Pancreas (tissue), 10 donors: ENCODE measurements at places on chromosomes 11 and 22.

DNA sequence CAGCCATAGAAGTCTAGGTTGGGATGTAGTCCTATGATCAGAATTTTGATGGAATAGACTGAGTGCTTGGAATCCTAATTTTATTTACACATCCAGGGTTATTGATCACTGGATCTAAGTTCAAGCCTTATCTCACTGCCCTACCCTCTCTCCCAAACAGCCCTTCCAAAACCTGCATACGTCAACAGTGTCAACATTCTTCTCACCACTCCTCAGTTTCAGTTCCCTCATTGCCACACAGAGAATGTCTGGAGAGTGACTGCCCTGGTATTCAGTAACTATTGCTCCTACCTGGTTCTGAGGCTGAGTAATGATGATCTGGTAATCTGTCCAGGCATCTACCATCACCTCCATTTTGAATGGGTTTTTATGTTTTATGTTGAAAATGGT lies 60.0 kb downstream of the GLYATL1 start:
- no peak for DNase-seq

GRCh38 chr11:118929501-118930093 lies 3.9 kb upstream of the BCL9L start:
- DNase-seq = peak; percentile 91

- DNase-seq = peak; percentile 63
These were observed 11.3 kb downstream of the ATG2A start for GRCh38 chr11:64905516-64906313.

DNA sequence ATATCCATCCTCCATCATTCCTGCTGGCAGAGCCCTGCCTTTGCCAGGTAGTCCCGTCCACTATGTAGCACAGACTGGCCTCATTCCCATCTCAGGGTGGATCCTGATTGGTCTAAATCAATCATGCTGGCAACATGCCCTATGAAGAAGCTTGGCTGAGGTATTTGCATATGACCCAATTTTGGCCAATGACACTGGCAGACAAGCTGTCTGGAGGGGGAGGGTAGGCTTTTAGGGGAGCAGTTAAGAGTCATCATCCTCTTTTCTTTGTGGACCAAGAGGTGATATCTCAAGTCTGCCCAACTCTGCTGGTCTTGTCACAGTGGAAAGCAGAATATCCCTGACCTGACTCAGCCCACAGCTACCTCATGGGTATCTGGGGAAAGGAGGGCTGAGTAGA lies 5.1 kb downstream of the CCDC89 start:
- no peak for DNase-seq

- DNase-seq = no peak
These were observed 73.6 kb downstream of the DSCAML1 start for GRCh38 chr11:117723277-117724024.

DNA sequence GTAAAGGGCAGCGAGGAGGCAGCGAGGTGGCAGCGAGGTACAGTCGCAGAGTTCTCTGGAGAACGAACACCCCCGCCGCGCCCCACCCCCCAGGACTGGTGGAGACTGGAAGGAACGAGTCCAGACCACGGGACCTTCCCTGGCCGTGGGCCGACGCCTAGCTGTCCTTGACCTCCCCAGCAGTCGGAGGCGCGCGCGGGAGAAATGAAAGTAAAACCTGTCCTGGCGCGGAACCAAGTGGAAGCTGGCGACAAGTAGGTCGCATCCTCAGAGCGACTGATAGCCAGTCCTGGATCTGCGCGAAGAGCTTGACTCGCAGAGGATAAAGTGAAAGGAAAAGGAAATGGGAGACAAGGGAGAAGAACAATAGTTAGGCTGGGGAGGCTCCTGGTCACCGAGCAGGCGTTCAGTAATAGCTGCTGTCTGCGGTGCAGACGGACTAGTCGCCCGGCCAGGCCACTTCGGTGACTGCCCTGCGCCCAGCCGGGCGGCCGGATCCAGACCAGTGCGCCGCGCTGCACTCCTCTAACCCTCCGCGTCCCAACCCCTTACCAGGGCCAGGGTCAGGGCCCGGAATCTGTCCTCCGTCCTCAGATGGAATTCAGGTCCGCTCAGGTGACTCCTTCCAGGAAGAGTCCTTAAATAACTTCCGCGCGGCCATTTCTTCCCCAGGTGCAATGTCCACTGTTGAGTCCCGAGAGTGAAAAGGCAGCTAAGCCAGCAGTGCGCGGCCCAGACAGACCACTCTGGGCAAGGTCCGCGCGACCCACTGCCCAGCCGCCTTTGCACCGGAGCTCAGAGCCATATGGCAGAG lies 1.9 kb upstream of the ADM start:
- peak; percentile 86 for DNase-seq

DNA sequence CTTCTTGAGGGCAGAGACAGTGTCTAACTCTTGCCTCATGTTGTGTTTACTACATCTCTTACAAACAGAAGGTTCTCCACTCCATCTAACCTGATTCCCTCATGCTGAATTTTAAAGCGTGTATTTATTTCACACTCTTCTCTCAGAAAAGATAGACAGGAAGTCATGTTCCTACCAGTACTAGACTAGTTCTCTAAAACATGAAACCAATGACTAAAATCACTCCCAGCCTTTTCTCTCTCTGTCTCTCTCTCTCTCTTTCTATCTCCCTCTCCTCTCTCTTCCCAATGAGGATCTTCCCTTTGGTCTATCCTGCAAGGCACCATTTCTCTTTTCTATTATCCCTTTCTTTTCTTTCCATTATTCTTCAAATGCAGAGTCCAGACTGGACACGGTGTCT lies 391.9 kb upstream of the CADM1 start:
- no peak for DNase-seq
